ENCODE measurements at places on chromosomes 1 and 21.
A peak's percentile ranks its signal among the peaks of the same experiment; 100 is the strongest.

DNA sequence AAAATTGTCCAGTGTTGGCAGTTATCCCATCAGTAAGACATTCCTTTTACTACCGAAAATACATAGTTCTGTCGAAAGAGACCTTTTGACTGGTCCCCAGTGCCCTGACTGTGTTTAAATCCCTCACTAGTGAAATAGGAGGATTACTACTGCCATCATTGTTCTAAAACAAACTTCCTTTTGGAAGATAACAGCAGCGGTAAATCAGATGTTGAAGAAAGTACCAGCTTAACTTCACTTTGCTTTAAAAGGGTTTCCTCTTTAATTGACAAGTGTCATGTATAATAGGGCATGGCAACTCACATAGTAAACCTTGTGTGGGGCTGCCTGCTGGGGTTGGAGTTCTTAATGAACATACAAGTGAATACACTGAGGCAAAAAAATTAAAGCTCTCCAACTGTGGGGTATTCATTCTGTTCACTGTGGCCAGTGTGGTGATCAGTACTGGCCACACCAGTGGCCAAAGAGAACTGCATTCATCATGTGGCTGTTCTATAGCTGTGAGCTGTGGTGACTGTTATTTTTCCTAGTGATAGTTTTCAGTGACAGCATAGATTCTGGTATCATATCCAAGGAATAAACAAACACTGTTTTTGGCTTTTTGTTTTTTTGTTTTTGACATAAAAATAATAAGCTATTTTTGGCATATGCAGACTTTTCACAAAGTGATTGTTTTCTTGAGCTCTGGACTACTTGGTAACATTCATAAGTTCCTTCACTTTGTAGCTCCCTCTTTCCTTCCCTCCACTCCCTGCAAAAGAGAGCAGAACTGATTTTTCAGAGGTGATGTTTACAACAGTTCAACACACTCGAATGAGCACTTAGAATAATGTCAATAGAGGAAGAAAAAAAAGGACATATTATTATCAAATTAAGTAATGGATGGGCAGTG is 74.5 kb downstream of the NFIA start:
- DNase-seq: no peak

DNA sequence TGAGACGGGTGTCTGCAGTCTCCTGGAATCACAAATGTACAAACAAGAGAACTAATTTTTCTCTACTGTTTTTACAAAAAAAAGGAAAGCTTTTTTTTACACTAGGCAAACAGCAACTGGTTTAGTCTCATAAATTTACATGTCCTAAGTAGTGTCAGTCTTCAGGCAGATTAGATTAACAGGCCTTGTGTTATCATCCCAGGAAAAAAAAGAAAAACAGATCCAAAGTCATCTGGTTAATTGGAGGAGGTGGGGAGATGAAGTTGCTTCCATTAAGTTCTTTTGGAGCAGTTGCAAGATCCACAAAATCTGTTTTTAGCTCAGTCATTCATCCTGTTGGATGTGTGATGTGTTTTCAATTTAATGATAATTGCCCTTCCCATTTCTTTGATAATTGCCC is 363.5 kb upstream of the ADGRL2 start:
- DNase-seq: no peak

DNA sequence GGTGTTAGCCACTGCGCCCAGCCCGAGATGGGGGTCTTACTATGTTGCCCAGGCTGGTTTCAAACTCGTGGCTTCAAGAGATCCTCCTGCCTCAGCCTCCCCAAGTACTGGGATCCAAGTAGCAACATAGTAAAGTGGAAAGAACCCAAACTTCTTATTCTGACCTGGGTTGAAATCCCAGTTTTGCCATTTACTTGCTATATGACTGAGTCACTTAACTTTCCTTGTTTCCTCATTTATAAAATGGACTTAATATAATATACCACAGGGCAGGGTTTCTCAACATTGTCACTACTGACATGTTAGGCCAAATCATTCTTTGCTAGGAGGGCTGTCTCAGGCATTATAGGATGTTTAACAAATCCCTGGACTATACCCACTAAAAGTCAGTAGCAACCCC is 6.7 kb downstream of the PFDN2 start:
- DNase-seq: no peak

- no peak for DNase-seq
These were observed 9.1 kb downstream of the TUFT1 start for GRCh38 chr1:151549199-151549598.

DNA sequence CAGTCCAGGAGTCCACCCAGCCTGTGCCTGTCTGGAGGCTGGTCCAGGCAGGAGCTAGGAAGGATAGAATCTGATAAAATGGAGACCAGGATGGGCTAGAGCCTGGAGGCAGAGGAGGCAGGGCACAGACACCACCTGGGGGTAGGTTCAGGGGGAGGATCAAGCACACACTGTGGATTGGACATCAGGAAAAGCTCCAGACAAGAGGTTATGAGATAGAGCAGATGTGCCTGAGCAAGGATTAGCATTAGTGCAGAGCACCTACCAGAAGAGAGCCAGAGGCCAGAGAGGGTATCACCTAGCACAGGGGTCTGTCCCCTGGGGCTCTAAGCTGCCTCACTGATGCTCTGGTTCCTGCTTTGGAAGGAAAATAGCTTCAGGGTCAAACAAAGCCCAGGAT is 216.7 kb upstream of the ZC3H12A start:
- no peak for DNase-seq

GRCh38 chr1:241447031-241447644 is 72.4 kb downstream of the FH start:
- no peak for DNase-seq

- DNase-seq: no peak
These were observed 35.2 kb upstream of the HMGB4 start for GRCh38 chr1:33828654-33829053.

GRCh38 chr1:2134621-2135307 is 59.8 kb downstream of the FAAP20 start:
- no peak for DNase-seq

GRCh38 chr1:185861630-185862029 is 127.4 kb downstream of the HMCN1 start:
- no peak for DNase-seq

- no peak for DNase-seq
These were observed 1.9 kb downstream of the MEX3A start for GRCh38 chr1:156080241-156080862.

GRCh38 chr21:37266515-37267221 is 466 bp downstream of the VPS26C start:
- peak; percentile 53 for DNase-seq

GRCh38 chr1:85372683-85373377 is 92.1 kb downstream of the DDAH1 start:
- no peak for DNase-seq

GRCh38 chr1:155003766-155004351 is 1.3 kb downstream of the ZBTB7B start:
- no peak for DNase-seq

DNA sequence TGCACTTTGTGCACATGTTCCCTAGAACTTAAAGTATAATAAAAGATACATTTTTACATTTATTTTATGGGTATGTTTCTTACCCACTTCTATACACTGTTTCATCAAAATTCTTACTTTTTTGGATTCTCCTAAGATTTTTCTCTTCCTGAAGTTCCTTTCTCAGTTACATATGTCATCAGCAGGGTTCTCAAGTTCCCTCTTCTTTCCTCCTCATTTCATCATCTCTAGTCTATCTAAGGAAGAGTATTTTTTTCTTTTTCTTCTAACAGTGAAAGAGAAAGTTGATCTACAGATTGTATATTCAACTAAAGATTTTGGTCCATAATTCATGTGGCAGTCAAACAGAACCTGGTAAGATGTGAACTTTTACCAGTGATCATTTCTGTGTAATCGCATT is 41.2 kb upstream of the CYYR1 start:
- no peak for DNase-seq

- DNase-seq: no peak
These were observed 58.7 kb upstream of the RC3H1 start for GRCh38 chr1:174080819-174081218.

DNA sequence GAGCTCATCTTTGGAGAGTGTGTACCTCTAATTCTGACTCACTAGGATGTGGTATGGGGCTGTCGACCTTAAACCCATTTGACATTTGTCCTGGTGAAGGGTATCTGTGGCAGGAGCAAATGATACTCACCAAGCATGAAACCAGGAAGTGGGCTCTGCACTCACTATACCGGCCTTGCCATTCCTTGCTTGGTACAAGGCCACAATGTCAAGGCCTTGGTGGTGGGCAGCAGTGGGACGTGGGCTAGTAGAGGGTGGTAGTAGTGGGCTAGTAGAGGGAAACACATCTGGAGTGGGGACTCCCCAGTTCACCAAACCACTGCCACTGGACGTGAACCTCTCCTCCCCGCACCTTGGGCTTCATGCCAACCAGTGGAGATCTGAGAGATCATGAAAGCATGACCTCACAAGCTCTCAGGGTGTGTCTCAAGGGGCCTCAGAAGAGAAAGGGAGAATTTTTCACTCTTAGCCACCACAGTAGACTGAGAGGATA is 11.5 kb downstream of the TNFSF4 start:
- DNase-seq: no peak

GRCh38 chr1:40930174-40930964 is 49.1 kb upstream of the CTPS1 start:
- DNase-seq: no peak

- DNase-seq: no peak
These were observed 12.9 kb downstream of the COA6 start for GRCh38 chr1:234386122-234386521.

DNA sequence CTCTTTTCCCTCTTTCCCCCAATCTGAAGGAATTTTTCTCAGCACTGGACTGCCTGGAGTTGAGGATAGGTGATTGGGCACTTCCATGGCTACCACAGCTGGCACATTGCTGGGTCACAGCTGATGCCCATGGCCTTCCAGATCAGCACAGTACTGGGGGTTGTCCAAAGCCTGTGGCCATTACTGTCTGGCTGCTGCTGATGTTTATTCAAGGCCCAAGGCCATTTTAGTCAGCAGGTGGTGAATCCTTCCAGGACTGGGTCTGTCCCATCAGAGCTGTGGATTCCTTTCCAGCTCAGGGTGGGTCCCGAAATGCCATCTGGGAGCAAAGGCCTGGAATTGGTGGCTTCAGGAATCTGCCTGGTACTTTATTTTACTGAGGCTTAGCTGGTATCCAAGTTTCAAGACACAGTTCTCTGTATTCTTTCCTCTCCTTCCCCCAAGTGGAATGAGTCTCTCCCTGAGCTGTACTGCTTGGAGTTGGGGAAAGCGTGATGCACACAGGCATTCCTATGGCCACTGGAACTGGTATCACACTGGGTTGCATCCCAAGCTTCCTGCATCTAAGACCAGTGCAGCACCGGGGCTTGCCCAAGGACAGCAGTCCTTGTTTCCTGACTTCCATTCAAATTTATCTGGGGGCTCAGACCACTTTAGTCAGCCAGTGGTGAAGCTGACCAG is 19.1 kb downstream of the GPR88 start:
- DNase-seq: no peak

DNA sequence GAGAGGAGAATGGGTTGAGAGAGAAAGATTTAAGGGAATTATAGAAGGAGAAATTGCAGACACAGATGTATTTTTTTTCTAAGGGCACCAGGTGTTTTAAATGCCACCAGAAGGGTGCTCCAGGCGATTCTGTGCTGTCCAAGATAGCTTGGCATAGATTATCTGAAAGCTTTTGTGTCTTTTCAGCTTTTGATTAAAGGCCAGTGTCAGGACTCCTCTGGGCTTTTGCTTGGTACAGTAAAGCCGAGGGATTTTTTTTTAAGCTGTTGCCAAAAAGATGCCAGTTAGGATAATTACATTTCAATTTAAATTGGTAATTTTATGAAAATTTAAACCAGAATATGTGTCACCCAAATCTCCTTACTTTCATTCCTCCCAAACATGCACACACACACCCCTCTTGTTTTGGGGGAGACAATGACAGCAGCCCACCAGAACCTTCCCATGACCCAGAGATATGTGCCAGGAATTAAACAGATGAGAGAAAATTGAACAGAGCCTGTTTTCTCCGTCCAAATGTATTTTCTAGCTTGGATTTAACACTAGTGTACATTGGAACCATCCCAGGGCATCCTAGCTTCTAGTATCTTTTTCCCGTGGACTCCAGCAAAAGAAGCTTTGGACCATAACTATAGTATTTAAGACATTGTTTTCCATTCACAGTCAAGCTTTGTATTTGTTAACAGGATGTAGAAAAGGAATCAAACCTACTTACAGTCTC is 670.7 kb upstream of the CXADR start:
- no peak for DNase-seq

DNA sequence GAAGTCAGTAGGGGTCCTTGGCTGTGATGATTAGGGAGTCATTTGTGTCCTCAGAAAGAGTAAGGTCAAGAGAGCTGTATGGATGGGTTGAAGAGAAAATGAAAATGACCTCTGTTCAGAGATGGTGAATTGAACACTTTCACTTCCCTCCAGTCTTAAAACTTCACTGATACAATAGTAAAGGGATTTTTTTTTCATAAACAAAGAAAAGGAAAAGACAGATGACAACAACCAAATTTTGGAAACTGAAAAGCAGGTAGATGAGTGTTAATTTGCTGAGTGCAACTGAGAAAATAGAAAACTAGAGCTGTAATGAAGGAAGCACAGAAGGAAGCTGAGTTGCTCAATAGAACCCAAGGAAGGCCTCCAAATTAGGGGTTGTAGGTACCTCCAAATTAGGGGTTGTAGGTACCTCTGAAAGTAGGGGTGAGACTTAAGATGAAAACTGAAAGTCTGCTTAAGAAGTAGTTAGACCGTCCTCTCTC is 14.8 kb upstream of the S1PR1 start:
- no peak for DNase-seq

DNA sequence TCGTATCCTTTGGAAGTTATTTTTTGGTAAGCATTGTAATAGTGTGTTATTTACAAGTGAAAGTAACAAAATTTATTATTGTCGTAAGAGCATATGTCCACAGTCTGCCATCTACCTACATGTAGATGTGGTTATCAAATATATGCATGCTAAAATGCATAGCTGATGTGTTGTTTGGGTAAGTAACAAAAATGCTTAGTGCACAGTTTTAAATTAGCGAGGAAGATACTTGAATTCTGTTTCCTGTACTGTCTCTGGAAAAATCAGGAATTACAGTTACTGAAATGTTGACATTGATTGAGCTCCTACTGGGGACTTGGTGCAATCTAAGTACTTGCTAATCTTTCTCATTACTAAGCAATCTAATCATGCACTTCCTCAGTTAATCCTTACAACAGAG is 14.3 kb downstream of the WDR64 start:
- no peak for DNase-seq

DNA sequence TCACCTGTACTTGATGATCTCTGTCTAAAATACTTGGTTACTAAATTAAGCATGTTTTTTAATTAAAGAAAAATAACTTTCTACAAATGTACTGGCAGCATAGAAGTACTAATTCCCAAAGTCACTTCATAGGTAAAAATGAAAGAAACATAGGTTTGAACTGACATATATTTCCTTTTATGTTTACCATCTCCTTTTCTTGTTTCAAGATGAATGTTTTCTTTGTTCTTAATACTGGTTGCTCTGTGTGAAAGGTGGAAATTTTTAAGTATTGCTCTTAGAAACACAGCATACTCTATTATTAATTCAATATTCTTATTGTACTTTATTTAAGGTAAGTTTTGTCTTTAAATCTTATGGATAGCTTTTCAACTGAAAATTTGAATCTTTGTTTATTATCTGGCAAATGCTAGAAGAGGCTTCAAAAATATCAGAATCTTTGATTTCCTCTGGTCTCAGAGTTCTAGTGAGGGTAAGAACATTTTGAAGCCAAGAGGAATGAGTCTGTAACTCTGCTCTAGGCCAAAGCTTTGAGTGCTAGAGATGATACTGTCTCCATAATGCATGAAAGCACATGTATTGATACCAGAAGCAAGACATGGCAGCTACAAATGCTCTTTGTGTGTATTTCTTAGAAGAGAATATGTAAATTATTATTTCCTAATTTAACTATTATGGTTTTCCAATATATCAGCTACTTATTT is 18.2 kb downstream of the RRP15 start:
- DNase-seq: no peak

All from naive thymus-derived CD4-positive, alpha-beta T cell (primary cell).